ENCODE measurements at places on chromosomes 1 and 21. TPM values are rescaled to one million over a fixed set of nuclear protein-coding genes. Genes with fewer than 3 reads are reported as not detected.

RAB25 gene
- total RNA-seq, result 1.7 TPM

FMOD gene
- total RNA-seq, result 1.7 TPM

RHD gene
- 0.18 TPM for total RNA-seq

GRCh38 chr1:100122177-100122576 is 10.6 kb downstream of the SASS6 start:
- DNase-seq, result no peak

GABRD gene
- not detected for total RNA-seq

- DNase-seq, result no peak
Measured at GRCh38 chr1:205379056-205379455, 22.3 kb upstream of the KLHDC8A start.

GRCh38 chr1:101957771-101958170 is 39.0 kb downstream of the OLFM3 start:
- no peak for DNase-seq

NME7 gene
- 4.9 TPM for total RNA-seq

GRCh38 chr1:167173516-167174184 is 47.0 kb upstream of the POU2F1 start:
- no peak for DNase-seq

CD53 gene
- 9.3 TPM for total RNA-seq

All from left lobe of liver (tissue), 2 donors.